ENCODE measurements at places on chromosomes 6 and 20. TPM values are rescaled to one million over a fixed set of nuclear protein-coding genes. Genes with fewer than 3 reads are reported as not detected.
A peak's percentile ranks its signal among the peaks of the same experiment; 100 is the strongest.

Gene NKAPL
- not detected for total RNA-seq

DNA sequence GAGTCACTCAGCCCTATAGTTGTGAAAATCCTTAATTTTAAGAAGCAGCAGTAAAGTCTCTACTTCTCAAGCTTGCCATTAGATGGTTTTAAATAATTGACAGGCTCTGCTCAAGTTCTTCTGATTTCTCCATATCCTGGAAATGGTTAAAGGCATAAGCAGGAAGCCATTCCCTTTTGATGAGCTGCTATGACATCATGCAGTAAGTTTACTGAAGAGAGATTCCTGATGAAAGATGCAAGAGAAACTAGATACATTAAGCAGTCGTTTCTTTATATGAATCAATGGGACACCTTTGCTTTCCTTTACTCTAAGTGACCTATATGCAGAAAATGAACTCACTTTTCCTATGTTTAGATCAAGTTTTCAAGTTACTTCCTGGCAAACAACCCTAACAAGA lies 9.8 kb downstream of the POPDC3 start:
- DNase-seq: peak; percentile 31

DNA sequence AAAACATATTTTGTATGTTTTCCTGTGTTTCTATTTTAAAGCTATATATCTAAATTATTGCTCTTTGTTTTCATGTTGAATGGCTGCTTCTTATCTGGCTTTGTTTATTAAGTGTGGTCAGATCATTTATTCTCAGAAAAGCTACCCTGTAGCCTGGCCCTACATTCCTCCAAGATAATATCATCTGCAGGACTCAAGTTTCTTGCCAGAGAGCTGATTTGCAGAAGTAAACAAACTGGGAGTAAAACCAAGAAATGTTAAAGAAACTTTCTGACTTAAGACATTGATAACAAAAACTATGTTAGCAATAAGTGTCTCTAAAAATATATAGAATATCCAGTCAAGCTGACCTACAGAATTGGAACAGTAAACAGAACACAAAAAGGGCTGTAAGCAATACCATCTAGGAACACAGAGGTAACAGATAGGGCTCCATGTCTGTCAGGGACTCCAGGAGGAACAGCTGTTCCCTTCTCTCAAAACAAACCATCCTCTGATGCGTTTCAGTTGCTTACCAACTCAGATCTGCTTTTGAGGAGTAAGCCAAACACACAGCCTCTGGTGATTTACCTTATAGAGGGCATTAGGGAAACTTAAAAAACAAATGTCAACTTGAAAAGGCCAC lies 17.5 kb upstream of the CEP85L start:
- peak; percentile 5 for DNase-seq

GRCh38 chr6:108494434-108494833 lies 66.3 kb upstream of the FOXO3 start:
- DNase-seq: no peak

Gene TRIM15
- not detected for total RNA-seq

Gene C6orf132
- total RNA-seq: not detected

GRCh38 chr6:44622956-44623355 lies 235.4 kb downstream of the CDC5L start:
- DNase-seq: no peak

DNA sequence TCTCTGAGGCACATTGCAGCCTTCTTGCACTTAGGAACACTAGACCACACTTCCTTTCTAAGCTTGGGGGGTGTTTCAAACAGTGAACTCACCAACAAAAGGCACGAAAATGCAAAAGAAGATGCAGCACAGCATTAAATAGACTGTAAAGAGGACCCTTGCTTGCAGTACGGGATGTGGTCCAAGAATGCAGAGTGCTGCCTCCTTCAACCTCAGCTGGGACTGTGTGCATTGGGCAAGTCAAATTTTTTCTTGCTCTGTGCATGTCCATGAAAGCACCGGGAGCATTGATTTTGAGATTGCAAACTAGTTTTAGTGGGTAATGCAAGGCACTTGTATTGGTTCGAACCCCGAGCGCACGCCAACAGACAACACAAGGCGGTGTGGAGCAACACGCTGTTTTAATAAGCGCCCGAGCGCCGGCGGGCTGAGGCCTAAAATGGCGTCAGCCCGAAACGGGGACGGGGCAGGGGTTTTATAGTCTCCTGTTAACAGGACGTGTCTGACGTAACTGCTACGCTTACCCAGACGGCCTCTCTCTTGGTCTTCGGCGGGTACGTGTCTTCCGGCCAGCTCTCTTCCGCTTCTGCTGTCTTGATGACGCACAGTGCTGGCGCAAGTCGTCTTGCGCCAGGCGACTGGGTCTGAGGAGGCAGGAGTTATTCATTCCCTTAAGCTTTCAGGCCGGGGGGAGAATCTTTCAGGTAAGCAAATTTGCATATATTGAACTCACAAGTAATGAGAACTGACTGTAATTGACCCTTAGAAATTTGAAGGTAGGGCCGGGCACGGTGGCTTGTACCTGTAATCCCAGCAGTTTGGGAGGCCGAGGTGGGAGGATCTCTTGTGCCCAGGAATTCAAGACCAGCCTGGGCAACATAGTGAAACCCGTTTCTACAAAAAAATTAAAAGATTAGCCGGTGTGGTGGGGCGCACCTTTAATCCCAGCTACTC lies 18.7 kb upstream of the ZFP64 start:
- DNase-seq: no peak

GRCh38 chr20:59680148-59680650 lies 75.9 kb downstream of the PHACTR3 start:
- DNase-seq: no peak

Gene HTR1B
- total RNA-seq: not detected

DNA sequence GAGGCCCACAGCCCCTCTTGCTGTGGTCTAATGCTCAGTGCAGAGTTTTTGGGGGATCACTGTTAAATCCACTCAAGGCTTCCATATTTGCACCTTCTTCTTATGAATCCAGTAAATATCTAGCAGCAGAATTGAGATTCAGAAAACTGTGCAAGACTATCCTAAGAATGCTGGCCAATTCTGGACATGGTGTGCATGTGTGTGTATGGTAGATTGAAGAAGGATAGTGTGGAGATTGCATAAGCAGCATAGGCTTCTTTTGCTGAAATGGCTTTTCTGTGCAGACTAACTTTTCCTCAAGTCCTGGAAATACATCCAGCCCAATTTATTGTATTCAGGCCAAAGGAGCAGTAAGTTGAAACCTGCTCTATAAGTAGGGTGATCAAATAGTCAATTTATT lies 39.7 kb downstream of the FBXO9 start:
- DNase-seq: no peak

- peak; percentile 37 for DNase-seq
Measured at GRCh38 chr6:131125431-131125830, 9.8 kb upstream of the AKAP7 start.

DNA sequence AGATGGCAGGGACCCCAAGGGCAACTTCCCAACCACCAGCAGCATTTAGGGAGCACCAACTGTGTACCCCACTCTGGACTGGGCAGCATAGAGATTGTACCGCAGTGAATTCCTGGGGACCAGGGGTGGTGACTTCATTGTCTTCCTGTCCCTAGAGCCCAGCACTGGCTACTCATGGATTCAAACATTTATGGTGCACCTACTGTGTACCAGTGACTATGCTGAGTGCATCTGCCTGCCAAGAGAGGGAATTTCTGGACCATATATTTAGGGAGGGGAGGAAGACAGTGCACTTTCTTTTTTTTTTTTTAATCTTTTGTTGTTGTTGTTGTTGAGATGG lies 55.3 kb downstream of the UBE2V1 start:
- DNase-seq: no peak

DNA sequence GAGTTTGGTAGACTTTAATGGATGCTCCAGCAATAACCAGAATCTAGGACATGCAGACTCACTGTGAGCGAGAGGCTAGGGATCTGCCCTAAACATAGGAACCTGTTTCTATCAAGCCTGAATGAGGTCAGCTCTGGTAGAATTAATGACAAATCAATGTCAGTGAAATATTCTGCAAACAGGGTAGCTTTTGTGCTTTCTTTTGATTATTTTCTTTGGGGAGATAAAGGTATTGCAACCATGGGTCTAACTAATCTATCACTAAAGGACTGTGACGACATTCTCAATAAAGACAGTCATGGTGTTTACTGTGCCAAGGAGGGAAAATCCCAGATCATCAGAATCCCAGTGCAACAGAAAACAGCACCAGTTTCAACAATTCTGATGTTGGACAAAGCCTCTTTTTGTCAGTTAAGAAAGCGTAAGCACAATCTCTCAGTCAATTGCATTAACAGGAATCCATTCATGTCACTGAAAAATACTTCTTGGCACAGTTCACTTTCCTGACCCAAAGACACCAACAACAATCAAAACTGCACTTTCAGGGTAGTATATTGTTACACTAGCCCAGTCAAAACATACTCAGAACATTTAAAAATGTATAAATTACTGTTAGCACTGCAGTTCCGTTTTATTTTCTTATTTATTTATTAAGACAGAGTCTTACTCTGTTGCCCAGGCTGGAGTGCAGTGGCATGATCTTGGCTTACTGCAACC lies 36.8 kb upstream of the SMIM29 start:
- DNase-seq: no peak

- DNase-seq: peak; percentile 74
Measured at GRCh38 chr6:141988954-141989705, 143.6 kb upstream of the GJE1 start.

DNA sequence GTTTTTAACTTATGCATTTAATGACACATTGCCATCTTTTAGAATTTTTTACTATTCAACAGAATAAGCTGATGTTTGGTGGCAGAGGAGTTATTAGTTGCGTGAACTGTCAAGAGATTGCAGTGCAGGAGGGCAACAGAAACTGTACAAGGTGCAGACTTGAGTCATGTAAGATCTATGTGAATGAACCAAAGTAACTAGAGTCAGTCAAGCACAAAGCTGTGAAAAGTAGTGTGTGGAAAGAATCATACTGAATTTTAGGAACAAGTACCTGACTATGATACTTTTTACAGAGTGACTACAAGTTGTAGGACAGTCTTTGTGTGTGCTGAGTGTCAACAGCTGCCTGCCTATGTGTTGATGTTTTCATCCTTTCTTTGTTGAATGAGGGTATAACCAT lies 2.7 kb upstream of the C6orf163 start:
- no peak for DNase-seq

DNA sequence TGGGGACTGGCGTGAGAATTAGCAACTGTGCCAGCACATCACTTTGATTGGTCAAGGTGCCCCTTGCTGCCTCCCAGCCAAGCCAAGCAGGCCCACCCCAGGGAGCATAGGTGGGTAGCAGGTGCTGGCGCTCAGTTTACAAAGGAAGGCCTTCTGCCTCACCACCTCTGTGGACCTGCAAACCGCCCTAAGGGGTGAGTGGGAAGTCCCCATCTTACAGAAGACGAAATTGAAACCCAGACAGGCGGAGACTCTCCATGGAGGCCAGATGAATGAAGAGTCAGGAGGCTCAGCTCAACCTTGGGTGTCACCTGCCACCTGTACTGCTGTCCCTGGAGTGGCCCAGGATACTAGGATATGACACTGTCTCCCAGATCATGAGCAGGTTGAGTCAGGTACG lies 21.5 kb upstream of the MAS1L start:
- no peak for DNase-seq

Gene AHI1
- total RNA-seq: 6.2 TPM

DNA sequence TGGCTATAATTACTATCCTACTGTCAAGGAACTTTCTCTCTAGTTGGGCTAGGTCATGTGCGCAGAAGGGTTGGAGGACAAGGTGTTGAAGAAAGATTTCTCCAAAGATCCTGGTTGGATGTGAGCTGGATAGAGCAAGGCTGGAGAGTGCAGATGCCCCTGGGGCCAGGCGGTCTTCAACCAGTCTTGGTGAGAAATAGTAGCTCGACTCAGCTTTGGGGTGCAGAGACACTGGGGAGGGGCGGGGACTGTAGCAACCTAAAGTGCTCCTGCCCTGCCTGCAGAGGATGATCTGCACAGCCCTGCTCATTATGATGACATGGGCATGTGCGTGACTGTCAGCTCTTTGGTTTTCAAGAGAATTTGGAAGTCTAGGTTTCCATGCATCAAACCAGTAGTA lies 35.9 kb downstream of the PHACTR3 start:
- DNase-seq: no peak

Gene CALHM5
- total RNA-seq: 1.0 TPM

Gene PNPLA1
- total RNA-seq: not detected

GRCh38 chr20:59032713-59033059 lies 551 bp upstream of the ATP5F1E start:
- no peak for DNase-seq

GRCh38 chr6:89734526-89734925 lies 85.1 kb downstream of the MDN1 start:
- DNase-seq: peak; percentile 43

Data from HT1080 (cell line).